ENCODE measurements at places on chromosomes 11 and 22.

DNA sequence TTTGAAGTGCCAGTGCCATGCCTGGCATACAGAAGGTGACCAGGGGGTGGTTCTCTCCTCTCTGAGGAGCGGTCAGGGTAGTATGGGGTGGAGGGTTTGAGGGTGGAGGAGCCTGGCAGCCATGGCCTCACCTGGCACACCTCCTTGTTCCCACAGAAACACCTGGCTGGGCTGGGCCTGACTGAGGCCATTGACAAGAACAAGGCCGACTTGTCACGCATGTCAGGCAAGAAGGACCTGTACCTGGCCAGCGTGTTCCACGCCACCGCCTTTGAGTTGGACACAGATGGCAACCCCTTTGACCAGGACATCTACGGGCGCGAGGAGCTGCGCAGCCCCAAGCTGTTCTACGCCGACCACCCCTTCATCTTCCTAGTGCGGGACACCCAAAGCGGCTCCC, 9.6 kb downstream of the SERPINH1 start:
- DNase-seq: no peak

- DNase-seq: no peak
Observed at GRCh38 chr22:16958475-16958874, 49.5 kb downstream of the GAB4 start.

DNA sequence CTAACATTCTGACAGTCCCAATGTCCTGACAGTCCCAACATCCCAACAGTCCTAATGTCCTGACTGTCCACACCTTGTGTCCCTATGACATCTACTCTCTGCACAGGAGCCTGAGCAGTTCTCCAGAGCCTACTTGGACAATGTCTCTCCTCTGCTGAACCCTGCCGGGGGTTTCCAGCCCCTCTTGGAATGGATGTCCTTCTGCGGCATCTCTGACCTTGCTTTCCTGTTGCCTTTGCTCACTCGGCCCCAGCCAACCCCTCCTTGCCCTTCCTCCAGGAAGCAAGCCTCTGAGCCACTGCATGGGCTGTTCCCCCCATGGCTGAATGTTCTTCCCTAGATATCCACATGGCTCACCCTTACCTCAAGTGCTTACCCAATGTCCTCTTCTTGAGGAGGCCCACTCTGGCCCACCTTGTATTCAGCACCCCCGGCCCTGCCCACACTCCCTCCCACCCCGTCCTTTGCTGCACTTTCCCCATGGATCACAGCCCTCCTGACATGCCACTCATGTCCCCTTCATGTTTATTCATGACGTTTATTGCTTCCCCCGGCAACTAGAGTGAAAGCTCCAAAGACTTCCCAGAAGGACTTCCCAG, 59.5 kb downstream of the DHCR7 start:
- DNase-seq: no peak

DNA sequence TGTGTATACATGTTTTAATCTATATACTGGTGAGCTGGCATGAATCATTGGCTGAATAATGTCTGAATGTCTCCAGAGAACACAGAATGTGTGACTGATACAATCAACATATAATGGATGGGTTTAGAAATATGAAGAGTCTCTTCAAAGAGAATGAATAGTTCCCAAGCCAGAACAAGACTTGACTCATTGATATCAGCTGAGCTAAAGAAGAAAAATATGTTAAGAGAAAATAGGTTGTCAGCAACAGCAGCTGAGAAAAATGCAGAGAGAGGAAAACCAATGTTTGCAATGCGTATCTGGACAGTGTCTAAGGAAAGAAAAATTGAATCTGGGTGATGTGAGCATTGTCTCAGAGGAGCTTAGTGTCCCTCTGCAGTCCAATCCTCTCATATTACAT, 1281.8 kb upstream of the TENM4 start:
- no peak for DNase-seq

- DNase-seq: no peak
Observed at GRCh38 chr22:48102581-48102980, 1340.1 kb downstream of the TBC1D22A start.

GRCh38 chr11:74846770-74847169, 98.1 kb downstream of the RNF169 start:
- DNase-seq: no peak

- DNase-seq: no peak
Observed at GRCh38 chr11:47295385-47295784, 25.5 kb downstream of the MADD start.

DNA sequence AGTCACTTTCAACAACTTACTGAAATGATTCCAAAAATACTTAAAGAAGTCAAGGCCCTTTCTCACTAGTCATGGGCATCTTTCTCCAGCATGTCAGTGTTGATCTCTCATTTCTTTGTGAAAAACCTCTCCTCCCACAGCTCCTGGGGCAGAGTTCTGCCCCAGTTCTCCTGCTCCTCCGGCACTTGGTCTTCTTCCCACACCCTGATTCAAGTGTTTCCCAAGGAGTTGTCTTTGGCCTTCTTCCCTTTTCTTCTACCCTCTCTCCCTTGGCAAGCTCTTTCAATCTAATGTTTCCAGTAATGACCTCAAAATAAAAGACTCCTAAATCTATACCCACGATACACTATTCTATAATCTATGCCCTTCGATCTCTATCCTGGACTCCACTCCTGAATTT, 42.1 kb upstream of the CCDC34 start:
- DNase-seq: no peak

DNA sequence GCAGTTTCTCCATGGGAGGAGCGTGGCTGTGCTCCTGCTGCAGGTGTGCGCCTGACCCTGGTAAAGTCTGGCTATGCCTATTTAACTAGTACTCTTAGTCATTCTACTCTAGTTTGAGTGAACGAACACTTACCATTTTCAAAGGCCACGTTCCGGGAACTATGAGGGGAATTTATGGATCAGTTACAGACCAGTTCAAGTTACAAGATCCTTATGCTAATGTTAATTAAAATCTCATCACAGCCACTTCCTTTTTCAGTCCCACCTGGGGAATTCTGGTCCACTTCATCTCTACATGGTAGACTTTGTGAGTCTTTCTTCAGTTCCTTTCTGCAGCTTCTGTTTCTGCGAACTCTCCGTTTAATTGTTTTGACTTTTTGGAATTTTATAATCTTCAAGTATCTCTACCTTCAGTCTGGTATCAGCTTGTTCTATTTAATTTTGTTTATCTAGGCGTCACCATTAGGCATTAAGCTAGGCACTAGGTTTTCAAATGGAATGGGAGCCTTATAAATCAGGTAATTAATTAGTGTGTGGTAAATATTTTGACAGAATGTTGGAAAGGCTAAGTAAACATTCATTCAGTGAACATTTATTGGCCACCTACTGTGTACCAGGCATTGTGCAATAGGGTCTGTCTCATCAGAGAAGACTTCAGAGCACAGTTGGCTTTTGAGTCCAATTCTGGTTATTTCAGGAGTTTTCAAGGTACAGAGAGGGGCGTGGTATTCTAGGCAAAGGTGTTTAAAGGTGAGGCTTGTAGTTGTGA, 78.9 kb downstream of the GRK3 start:
- DNase-seq: no peak

GRCh38 chr11:34181251-34181650, 75.8 kb downstream of the NAT10 start:
- DNase-seq: no peak

- DNase-seq: no peak
Observed at GRCh38 chr22:25419247-25420113, 145.0 kb upstream of the GRK3 start.

DNA sequence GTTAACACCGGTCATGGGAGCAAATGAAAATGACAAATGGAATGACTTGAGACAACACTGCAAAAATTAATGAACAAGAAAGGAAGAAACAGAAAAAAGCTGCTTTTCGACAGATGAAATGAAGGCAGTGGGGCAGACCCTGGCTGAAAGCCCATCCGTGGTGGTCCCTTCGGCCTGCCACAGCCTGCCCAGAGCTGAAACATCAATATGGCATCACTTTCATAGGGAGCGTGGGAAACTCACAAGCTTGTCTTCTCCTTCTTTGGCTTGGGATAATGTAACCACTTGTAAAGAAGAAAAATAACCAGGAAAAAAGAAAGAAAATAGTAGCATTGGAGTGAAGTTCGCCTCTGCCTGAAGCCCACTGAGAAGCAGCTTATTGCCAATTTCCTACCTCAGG, 78.8 kb downstream of the CTTN start:
- no peak for DNase-seq

GRCh38 chr11:8257003-8257664, 6.5 kb downstream of the LMO1 start:
- DNase-seq: no peak

DNA sequence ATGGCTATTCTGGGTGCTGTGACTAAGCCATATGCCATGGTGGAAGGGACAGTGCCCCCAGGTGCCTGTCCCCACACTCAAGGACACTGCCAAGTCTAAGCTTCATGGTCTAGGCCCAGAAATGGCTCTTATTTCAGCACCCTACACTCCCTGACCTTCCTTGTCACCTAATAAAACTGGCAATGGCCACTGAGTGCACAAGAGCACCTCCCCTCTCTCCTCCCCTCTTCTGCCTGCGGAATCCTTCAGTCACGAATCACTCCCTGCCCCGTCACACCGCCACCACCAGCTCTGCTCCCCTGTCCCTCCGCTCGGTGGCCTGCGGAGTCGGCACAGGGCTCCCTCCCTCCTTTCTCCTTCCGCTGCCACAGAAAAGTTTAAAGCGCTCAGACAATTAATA, 19.0 kb upstream of the LMO1 start:
- no peak for DNase-seq

DNA sequence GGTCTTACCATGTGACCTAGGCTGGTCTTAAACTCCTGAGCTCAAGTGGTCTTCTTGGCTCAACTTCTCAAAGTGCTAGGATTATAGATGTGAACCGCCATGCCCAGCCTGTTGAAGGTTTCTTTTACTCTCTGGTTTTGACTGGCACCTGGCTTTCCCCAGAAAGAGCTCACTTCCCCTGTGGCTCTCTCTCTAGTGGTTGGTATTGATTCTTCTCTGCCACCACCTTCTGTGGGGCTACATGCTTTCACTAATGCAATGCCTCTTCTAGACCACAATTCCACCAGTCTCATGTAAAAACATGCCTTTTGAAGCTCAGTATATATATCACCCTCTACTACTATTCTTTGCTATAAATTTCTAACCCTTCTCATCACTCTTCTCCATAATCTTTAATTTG, 67.2 kb downstream of the CCDC83 start:
- DNase-seq: no peak

DNA sequence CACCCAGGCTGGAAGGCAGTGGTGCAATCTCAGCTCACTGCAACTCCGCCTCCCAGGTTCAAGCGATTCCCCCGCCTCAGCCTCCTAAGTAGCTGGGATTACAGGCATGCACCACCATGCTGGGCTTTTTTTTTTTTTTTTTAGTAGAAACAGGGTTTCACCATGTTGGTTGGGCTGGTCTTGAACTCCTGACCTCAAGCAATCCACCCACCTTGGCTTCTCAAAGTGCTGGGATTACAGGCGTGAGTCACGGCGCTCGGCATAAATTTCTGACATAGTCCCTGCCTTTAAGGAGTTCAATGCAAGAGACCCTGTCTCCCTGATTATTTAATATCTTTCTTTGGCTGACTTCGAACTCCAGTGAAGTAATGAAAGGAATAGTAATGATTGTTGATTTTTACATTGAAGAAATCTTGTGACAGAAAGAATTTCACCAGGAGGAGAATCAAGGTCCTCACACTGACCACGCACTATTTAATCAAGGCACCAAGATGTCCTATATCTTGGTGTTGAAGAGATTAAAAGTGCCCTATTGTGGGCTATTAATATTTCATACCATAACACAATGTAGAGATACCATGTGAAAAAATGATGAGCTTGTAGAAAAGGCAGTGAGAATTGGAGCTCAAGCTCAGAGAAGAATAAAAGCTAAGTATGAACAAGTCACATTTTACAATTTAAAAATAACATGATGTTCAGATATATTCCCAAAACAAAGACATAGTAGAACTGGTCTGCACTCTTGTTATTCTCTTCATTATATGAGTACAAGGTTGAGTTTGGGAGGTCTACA, 71.6 kb upstream of the BLID start:
- no peak for DNase-seq

GRCh38 chr22:32648486-32648885, 153.0 kb upstream of the TIMP3 start:
- DNase-seq: no peak

DNA sequence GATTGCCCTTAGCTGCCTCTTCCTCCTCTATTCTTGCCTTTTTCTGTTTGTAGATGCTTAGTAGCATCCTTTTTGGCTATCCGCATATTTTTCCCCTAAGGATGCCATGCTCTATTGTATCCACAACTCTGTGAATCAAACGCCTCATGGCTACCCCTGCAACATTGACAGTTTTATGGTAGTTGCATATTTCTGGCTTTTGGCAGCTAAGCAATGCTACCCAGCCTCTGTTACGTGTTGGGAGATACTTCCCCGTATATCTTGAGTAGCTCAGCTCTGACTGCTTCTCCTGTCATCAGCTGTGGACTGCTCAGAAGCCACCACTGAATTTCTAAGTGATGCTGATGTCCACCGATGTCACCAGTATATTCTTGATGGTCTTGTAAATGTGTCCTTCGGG, 15.1 kb upstream of the SLC3A2 start:
- DNase-seq: no peak

DNA sequence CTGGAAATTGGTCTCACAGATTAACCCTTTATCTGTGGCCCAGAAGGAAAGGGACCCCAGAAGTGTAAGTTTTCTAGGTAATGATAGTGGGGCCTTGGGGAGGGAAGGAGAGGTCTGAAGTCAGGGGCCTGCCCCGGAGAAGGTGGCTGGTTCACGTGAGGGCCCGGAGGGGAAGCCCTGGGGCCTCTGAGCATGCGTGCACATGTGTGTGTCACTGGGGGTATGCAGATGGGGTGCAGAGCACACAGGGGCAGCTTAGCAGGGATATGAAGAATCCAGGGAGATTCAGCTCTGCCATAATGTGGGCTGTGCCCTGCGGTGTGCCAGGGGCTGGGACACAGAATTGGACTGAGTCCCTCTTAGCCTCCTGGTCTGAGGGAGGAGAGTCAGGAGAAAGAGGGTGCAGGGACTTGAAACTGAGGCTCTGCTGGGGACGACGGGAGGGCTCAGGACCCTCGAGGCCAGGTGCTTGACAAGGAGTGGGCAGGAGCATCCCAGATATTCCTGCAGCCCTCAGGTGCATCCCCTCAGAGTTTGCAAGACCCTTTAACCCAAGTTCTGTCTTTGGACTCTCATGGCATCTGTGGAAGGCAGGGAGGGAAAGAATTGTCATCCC, 15.5 kb downstream of the MYO7A start:
- DNase-seq: no peak

DNA sequence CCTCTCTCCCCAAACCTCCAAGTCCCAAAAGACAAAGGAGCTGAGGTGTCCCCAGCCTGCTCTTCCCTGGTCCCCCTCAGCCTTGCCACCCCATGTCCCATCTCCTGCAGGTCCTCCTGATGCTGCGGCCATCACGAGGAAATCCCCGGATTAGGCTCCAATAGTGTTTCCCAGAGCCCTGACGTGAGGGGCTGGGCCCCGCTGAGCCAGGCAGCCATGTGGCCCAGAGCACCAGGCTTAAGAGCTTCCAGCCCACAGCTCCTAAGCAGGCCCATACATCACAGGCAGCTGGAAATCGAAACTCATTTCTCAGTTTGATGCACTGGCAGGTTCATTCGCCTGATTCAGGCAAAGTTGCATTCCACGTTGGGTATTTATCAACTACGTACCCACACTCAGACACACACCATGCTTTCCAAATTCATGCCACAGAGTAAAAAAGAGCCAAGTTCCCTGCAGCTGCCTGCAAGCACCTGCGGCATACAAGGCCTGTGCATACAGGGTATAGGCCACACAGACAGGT, 114.2 kb downstream of the CHST1 start:
- no peak for DNase-seq

- no peak for DNase-seq
Observed at GRCh38 chr22:50270666-50271394, 650 bp upstream of the MAPK11 start.

Measured in C1 segment of cervical spinal cord (tissue), 14 donors.